ENCODE measurements at places on chromosomes 12 and 14.

- no peak for DNase-seq
Observed at GRCh38 chr12:73274976-73275375, 1002.8 kb downstream of the TRHDE start.

GRCh38 chr12:16331998-16332397, 15.4 kb upstream of the MGST1 start:
- no peak for DNase-seq

DNA sequence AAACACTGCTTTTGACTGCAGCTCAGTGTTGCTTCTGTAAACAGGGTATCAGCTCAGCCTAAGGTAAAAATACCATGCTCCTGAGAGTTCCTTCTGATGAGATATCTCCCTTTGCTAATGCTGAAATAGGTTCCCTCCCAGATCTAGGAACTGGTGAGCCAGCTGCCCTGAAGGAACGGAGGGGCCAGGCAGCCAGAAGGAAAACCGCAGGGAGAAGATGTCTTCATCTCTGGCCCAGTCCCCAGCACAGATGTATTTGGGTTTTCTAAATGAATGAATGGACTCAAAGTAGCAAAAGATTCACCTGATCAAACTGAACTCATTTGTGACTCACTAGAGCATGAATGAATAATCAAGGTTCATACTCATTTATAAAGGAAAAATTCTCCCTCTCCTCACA, 247.8 kb downstream of the MSRB3 start:
- DNase-seq, result no peak

DNA sequence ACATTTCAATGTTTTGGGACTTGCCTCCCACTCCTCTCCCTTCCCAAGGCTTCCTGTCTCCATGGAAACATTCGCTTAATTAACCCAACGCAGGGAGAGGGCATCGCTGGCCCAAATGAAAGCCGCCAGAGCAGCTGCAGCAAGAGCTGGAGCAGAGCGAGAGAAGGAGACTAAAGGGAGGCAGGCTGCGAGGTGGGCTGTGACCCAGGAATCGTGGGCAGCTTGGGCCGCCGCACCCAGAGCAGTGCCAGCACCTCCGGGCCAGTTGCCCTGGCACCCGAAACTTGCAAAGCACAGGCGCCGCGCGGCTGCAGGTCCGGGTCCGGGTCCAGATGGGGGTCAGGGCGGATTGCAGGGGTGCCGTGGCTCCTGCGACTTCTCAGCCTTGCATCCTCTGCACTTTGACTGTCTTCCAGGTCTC, 43.5 kb upstream of the PTPRQ start:
- DNase-seq, result no peak

GRCh38 chr14:89587136-89587420, 170.0 kb upstream of the FOXN3 start:
- no peak for DNase-seq

DNA sequence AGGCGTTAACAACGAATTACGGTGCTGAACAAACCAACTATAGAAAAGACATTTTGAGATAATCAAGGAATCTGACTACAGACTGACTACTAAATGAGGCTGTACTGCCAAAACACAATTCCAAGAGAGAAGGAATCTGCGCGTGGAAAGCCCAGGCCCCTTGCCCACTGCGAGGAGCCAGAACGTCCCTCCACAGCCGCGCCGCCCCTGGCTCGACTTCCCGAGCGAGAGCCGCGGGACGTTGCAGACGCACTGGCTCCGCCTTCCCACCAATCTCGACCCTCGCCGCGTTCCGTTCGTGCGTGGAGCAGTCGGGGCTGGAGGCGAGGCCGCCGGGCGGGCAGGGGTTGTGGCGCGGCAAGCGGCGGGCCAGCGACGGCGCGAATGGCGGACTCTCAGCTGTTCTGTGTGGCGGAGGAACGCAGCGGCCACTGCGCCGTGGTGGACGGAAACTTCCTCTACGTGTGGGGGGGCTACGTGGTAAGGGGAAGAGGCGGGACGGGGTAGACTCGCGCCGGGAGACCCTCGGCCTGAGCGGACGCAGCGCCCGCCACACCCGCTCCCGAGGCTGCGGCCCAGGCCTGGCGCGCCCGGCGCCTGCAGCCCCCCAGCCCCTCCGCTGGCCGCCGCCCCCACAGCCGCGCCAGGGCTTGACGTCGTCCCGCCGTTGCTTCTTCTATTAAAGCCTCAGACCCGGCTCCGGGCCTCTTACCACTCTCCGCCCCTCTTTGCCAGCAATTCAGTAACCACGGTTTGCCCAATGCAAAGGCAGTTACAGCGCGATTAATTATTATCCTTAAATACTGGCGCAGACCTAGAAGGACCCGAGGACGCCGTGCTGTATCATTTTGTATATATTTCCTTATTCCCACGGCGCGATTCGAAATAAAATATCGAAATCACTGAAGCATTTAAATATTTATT, at the start of gene KLHDC1:
KLHDC1 (plus strand) TSS at position 310 of the 924 bp plus-strand sequence; CDS start at position 385, 75 bp downstream.
- peak; percentile 97 for DNase-seq

DNA sequence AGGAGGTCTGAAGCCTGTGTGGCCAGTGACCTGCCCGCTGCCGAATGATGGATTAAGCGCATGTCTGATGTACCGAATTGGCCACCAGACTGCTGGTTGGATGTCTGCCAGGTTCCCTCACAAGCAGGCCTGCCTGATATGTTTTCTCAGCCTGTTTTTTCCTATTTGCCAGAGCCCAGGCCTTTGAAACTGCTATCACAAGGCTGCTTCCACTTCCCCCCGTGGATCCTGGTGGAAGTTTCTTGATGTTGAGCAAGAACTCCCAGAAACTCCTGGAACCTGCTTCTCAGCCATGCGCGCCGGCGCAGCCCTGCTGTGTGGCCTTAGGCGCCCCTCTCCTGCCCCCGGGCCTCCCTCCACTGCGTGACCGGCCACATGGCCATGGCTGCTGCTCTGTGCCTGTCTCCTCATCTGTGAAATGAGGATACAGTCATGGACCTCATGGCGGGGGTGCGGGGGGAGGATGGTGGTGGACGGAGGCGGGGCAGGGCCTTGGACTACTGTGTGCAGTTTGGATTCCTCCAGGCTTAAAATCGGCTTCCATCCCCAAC, 56.6 kb downstream of the CALM1 start:
- DNase-seq, result no peak

DNA sequence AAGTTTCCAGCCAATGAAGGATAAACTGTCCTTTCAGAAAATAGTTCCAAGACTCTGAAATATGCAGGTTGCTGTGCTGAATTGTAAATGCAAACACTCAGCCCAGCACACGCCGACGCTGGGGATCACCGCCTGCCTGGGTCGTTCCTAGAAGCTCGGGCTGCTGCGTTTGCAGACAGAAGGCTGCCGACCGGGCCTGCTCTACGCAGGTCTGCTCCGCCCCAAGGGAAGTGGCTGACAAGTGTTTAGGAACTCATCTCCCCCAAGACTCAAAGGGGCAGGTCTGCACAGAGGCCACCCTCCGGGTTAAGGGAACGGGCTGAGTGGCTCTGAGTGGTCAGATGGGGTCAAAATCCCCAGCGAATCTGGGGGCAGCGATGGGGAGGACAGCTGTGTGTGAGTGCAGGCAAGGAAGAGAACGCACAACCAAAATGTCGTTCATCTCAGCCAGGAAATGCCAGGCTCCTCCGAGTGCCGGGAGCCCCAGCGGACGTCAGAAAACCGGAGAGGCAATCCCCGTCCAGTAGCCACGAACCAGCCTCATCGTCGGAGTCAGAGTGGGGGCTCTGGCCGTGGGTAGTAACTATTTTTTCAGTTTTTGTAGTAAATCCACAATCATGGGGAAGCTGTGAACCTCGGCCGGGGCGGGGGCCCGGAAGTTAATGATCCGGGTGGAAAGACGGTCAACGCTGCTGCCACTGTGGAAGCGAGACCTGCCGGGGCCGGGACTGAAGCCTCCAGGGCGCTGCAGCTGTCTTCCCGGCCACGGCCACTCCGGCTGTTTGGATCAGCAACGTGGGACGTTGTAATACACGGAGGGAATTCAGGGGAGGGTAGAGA, 6.0 kb downstream of the GALNT9 start:
- no peak for DNase-seq

GRCh38 chr12:72304751-72305150, 32.6 kb downstream of the TRHDE start:
- DNase-seq, result no peak

GRCh38 chr12:104605685-104606084, 148.9 kb downstream of the CHST11 start:
- DNase-seq, result peak; percentile 93

DNA sequence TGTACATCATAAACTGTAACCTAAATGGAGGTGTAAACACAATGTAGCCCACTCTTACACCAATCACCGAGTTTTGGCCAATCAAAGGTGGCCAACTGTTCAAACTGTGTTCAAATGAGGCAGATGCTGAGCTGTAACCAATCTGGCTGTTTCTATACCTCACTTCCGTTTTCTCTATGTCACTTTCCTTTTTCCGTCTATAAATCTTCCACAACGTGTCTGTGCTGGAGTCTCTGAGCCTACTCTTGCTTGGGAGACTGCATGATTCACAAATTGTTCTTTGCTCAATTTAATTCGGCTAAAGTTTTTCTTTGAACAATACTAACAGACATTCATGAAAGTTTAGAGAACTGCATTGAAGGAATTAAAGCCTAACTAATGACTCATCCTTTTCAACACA, 547.1 kb upstream of the USP15 start:
- no peak for DNase-seq

DNA sequence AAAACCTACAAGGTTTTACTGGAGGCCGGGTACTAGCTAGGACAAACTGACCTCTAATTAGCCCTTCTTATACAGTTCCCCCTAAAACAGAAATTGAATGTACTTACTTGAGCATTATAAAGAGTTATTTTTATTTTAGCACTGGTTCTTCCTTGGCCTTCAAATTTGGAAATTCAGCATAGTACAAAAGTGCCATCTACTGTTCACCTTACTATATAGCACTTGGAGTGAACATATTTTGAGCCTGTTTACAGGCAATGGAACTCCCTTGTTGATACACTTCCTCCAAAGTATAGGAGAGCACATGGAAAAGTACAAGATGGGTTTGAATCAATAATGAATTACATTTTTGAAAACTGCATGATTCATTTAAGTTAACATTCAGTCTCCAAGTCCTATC, 3.9 kb upstream of the POC1B start:
- DNase-seq, result no peak

- no peak for DNase-seq
Observed at GRCh38 chr14:73261075-73261474, 23.8 kb downstream of the PAPLN start.

- no peak for DNase-seq
Observed at GRCh38 chr14:88248606-88249005, 74.5 kb downstream of the KCNK10 start.

DNA sequence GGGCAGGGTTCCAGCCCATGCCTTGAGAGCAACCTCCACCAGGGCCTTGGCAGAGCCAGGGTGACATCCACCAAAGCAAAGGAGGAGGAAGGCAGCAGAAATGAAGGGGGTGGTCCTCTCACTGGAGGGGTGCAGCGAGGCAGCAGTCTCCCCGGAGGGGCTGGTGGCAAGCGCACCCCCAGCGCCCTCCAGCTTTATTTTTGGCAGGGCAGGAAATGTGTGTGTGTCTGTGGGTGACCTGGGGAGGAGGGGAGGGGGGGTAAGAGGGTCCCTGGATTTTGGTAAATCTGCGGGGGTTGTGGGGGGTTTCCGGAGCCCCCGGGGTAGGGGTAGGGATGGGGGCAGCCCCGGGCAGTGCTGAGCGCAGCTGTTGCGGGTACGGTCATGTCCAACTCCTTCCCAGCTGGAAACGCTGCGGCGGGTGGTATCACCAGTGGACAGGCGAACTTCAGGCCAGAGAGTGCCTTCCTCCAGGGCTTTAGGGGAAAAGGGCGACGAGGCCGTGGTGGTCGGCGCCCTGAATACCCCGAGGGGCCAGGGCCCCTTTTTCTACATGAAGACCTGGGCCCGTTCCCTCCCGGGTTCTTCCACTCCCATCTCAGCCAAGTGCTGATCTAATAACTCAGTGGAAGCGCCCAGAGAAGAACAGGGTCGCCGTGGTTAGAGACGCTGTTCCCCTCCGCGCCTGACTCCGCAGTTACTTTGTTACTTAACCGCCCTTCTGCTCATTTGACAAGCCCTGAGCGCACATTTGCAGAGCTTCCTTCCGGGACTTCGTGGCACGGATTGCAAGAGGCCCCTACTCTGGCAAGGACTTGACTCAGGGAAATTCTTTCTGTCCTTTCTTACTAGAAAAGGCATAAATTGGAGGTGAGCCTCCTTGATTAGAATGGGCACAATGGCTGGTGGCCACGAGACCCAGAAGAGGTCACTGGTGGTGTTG, 55.2 kb downstream of the FOS start:
- DNase-seq, result peak; percentile 86

- no peak for DNase-seq
Observed at GRCh38 chr14:89342049-89342448, 75.0 kb downstream of the FOXN3 start.

GRCh38 chr12:104297477-104298113, 5.9 kb upstream of the EID3 start:
- no peak for DNase-seq

DNA sequence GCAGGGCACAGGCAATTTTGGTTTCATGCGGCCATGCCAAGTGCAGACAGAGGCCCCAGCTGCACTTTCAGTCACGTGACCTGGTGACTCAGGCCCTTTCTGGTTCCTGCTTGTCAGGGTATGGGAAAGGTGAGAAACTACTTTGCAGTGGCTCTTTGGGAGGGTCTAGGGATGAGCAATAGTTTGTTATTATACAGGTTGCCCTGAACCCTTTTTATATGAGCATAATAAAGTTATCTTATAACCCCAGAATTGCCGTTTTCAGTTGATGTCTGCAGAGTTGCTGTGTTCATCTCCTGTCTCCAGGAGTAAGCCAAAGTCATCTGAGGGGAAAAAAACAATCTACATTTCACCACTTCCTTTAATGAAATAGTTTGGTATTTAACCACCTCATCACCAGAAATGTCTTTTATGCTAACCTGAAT, 30.9 kb upstream of the EMP1 start:
- no peak for DNase-seq

DNA sequence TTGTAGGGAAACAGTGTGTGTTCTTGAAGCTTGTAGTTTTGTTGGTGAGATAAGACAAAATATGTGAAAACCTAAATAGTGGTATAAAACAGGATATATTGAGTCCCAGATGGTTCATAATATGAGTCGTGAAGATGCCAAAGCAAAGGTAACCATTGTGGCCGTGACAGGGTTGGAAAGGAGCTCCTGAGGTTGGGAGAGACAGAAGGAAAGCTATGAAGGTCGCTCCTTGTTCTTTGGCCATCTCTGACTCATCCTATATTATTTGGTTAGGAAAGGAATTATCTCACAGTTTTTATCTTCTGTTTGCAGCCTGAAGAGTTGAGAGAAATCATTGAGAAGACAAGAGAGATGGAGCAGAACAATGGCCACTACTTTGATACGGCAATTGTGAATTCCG, 27.1 kb downstream of the ATP6V1D start:
- no peak for DNase-seq

DNA sequence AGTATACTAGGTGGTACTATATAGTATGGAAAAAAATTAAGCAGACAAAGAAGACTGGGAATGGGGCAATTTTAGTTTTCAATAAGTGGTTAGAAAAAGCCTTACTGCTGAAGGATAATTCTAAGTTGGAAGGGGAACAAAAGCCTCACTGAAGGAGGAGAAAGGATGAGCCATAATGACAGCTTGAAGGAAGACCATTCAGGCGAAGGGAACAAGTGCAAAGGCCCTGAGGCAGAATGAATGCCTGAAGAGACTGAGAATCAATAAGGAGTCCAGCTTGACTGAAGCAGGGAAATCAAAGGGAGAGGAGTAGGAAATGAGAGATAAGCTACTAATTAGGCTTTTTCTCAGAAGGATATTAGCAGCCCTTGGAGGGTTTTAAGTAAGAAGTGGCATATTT, 28.5 kb downstream of the PPP1R13B start:
- DNase-seq, result no peak
